NCI-H1417 treated with DMSO at 0.1 percent for 48 hours (cell line): ENCODE measurements at places on chromosomes 11 and 22.

- no peak for DNase-seq
These were observed 29.7 kb upstream of the SORL1-AS1 start for GRCh38 chr11:121482231-121483129.

DNA sequence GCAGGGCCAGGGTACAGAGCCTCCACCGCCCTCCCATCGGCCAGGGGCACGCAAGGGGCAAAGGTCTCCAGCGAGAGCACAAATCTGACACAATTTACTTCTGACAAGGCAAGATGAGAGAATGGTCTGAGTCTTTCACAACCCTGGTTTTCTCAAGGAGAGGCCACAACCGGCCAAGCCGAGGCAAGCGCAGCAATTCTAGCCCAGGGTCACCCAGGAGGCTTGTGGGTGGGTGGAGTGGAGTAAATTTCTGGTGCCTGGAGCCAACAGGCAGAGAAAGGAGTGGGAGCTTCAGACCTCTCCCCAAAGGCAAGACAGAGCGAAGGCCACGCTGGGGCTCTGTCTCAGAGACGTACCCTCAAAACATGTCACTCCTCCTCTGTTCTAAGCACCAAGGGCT is 9.3 kb downstream of the LARGE2 start:
- no peak for DNase-seq

DNA sequence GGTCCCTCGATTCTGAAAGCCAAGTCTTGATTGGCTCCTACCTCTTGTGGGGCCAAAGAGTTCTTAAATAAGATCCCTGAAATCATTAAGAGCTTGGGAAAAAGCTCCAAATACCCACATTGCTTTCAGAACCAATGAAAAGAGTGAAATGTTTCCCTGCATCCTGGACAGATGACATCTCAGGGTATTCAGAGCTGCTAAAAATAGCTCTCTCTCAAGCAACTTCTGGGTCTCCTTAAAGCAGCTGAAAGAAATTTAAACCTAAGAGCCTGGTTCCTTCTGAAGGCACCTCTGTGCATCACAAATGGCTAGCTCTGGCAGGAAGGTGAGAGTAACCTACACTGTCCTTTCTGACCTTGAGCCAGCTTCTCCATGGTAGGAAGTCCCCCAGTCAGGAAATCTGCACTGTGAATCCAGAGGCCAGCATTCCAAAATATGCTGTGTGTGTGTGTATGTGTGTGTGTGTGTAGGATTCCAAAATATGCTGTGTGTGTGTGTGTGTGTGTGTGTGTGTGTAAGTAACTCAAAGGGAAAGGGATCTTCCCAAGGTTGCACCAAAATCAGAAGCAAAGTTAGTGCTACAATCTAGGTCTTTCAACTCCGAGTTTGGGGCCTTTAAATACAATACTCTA is 50.1 kb downstream of the RELT start:
- DNase-seq: no peak

DNA sequence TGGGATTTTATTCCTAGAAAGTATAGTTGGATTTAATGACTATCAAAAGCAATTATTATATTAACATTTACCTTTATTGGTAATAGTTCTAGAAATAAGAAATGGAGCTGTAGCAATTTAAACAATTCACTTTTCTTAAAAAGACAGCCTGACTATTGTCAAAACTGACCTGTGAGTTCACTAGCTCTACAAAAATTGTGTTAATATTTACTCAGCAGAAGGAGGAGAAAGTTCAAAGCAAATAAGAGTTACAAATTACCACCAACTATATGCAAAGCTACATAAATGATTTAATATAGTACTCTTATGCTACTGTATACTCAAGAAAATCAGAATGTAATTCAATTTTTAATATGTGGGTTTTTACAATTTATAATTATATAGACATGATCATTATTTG is 310.0 kb downstream of the DCDC1 start:
- DNase-seq: no peak

- no peak for DNase-seq
These were observed 7.2 kb downstream of the GATD1 start for GRCh38 chr11:769887-770641.

DNA sequence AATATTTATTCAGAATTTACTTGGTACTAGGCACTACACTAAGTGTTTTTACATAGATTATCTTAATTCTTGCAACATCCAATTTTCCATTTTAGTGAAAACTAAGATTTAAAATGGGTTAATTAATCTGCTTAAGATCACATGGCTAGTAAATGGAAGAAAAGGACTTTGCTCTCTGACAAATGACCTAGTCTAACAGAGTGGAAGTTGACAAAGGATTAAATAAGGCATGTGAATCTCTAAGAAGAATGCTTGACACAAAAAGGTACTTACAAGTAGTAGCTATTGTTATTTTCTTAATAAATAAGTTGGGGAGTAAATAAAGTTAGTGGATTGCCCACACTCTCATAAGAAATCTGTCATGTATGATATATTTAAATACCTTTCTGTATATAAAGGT is 584.8 kb downstream of the DLG2 start:
- no peak for DNase-seq

GRCh38 chr11:79026803-79027445 is 413.9 kb downstream of the TENM4 start:
- DNase-seq: no peak

- no peak for DNase-seq
These were observed 23.6 kb upstream of the UPB1 start for GRCh38 chr22:24471570-24471969.

- DNase-seq: no peak
These were observed 184.2 kb downstream of the SBF2 start for GRCh38 chr11:10109806-10110205.

DNA sequence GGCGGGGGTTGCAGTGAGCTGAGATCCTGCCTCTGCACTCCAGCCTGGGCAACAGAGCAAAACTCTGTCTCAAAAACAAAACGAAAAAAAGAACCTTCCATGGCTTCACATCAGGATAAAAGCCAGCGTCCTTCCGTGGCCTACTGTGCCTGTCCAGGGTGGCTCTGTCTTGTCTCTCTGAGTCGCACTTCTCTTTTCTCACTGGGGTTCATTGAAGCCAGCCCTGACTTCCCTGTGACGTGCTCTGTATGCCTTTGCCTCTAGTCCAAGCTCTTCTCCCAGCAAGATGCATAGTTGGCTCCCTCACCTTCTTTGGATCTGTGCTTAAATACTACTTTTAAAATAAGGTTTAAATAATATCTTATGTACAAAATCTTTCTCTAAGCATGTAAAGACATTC is 11.6 kb downstream of the ATXN10 start:
- no peak for DNase-seq

GRCh38 chr11:65524014-65524740 is 706 bp upstream of the SCYL1 start:
- DNase-seq: no peak

DNA sequence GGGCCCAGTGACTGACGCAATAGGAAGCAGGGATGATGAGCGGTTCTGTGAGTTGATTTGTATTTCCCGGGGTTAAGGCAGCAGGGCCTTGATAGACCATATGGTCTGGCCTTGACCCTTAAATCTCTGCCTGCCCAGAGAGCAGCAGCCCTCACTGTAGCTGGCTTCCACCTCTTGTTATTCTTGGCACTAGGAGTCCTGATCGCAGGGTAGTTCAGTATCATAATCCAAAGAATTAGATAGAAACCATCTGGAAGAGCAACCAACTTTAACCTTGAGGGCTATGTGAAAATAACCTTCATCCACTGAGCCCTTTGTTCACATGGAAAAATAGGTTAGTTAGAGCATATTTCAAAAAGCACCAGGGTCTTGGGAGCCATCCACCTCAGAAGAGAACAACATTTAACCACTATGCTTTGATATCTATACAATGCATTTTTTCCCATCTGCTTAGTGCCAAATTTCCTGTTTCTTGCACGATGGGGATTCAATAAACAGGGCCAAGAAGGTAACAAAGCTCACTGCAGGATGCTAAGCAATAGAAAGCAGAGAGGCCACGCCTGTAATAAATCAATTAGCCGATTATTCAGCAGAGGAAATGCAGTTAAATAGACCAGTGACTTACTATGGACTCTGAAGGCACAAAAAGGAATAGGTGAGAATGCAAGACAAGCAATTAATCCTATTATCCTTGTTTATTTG is 761.3 kb downstream of the OPCML start:
- DNase-seq: peak; percentile 53

GRCh38 chr22:26612652-26613051 is 5.2 kb downstream of the CRYBB1 start:
- DNase-seq: no peak

- no peak for DNase-seq
These were observed 327.4 kb downstream of the BUD13 start for GRCh38 chr11:116445108-116446047.

DNA sequence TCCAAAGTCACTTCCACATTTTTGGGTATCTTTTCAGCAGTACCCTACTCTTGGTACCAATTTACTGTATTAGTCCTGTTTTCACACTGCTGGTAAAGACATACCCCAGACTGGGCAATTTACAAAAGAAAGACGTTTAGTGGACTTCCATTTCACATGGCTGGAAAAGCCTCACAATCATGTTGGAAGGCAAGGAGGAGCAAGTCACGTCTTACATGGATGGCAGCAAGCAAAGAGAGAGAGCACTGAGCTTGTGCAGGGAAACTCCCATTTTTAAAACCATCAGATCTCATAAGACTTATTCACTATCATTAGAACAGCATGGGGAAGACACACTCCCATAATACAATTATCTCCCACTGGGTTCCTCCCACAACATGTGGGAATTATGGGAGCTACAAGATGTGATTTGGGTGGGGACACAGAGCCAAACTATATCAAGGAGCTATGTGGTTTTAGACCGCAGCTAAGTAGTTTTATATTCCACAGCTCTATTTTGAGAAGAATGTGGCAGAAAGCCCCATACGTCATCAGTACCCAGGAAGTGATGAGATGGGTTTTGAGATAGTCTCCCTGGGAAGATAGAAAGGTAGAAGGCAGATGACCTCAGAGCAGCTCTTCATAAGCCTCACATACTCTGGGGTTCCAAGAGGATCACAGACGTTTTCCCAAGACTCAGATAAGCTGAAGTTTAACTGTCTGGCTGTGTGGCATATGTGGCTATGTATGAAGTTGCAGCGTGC is 96.3 kb downstream of the APIP start:
- DNase-seq: no peak

GRCh38 chr11:78822931-78823423 is 248.3 kb upstream of the NARS2 start:
- no peak for DNase-seq

GRCh38 chr11:36077886-36078685 is 134.2 kb downstream of the LDLRAD3 start:
- DNase-seq: no peak

- DNase-seq: no peak
These were observed 48.4 kb upstream of the CRTAM start for GRCh38 chr11:122789907-122790306.

DNA sequence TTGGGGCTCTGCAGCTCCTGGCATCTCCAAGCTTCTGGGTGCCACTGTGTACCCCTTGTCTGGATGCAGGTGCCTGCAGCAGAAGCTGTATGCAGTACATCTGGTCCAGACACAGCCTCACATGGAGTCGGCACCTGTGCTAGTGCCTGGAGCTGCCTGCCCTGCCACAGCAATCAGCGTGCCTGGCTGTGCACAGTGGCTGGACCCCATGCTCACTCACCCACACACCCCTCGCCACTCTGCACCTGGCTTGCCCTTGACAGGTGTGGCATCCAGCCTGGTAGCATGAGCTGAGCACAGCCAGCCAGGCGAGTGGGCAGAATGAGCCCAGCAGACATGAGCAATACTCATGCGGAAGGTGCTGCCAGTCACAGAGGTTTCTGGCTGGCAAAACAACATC is 19.5 kb upstream of the OR6A2 start:
- no peak for DNase-seq

DNA sequence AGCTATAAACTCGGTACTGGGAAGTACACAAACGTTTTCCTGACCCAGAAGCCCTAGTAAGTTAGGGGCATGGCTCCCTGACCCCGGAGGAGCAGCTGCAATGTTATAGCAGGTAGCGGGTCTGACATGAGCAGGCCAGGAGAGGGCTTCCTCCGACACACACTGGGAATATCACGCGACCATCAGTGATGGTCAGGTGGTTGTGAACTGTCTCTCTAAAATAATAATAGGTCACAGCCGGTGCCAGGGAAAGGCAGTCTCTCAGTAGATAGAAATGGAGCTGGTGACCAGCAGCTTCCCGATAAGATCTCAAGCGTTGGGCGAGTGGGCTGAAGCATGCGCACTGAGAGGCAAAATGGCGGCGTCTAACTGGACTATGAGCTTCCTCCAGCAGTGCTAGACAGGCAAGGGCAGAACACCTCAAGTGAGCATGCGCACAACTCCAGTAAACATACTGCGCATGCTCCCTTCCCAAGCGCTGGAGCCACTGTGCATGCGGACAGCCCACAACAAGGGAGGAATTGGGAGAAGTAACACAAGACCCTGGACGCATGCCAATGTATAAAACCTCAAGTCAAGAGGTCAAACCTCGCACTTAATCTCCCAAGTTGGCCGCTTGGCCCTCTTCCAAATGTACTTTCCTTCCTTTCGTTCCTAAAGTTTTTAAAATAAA is 22.3 kb upstream of the TESMIN start:
- DNase-seq: no peak

GRCh38 chr11:43980253-43980652 is 37.8 kb downstream of the C11orf96 start:
- DNase-seq: no peak

GRCh38 chr11:12871241-12871640 is 137.9 kb upstream of the RASSF10 start:
- no peak for DNase-seq

GRCh38 chr22:50399751-50400331 is 56.7 kb downstream of the PPP6R2 start:
- DNase-seq: no peak

DNA sequence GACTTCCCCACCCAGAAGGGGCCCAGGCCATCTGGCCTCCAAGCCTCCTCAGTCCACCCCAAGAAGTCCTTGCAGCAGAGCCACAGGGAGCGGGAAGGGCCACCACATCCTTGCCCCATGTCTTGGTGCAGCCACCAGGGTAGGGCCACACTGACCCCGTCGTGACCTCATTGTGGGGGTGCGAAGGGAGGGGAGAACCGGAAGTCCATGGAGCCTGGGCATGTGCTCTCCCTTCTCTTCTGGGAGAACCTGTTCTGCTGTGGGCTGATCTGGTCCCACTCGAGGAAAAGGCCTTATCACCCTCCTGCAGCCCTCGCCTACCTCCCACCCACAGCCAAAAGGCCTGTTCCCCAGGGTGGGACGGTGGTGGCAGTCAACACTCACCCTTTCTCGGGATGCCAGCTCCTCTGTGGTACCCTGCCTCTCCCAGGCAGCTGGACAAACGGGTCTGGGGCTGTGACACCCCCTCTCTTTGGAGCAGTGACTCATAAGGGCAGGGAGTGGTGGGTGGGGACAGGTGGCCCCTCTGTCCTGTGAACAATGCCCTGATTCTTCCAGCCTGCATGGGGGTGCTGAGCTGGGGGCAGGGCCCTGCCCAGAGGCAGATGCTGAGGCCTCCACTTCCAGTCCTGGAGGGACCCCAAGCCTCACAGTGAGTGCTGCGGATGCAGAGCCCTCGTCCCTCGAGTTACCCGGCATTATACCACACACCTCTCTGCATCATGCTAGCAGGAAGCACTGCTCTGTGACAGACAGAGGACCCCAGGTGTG is 14.6 kb upstream of the CTSD start:
- no peak for DNase-seq

GRCh38 chr11:17164361-17165246 is 43.2 kb downstream of the PIK3C2A start:
- no peak for DNase-seq
